ENCODE measurements at places on chromosomes 2 and 18.

DNA sequence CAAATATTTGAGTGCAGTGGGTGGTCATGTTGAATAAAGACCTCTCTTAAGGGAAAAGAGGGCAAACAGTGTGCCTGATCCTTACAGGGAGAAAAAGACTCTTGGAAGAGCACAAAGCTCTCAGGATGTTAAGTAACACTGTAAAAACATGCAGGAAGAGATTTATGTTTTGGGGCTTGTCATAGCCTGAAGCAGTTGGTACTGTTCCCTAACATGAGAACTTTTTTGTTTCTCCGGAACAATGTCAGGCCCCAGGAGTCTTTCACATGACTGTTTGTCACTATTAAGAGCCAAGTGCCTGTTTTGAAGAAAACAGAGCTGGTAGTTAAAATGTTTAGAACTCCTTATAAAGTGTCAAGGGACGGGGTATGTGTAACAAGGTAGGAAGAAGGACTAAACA lies 83.7 kb upstream of the B3GNT2 start:
- no peak for DNase-seq

GRCh38 chr2:46649004-46649403 lies 169.6 kb downstream of the TMEM247 start:
- no peak for DNase-seq

DNA sequence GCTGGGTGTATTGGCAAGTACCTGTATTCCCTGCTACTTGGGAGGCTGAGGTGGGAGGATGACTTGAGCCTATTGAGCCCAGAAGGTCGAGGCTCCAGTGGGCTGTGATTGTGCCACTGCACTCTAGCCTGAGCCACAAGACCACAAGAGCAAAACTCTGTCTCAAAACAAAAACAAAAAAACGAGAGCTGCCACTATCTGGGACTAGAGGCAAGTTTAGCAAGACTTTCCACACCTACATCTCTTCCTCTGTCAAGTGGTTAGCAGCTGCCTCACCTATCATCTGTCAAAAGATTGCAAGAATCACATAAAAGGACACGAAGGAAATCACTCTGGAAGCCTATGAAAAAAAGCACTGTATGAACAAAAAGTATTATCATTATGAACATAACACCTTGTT lies 55.2 kb upstream of the RIOK3 start:
- no peak for DNase-seq

DNA sequence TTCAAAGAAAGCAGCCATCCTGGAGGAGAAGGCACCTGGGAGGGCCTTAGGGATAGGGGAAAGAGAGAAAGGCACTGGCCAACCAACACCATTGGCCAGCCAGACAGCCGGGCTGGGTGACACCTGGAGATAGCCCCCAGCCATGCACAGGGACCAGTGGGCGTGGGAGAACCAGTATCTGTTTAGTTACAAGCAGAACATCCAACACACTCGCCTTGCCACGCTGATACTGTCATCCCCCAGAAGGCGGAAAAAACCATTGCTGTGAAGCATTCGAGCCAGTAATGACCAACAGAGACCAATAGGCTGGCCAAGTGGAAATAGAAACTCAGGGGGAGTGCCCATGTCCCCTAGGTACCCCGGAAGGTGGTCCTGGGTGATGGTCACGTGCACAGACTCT lies 15.5 kb downstream of the ASPRV1 start:
- no peak for DNase-seq

DNA sequence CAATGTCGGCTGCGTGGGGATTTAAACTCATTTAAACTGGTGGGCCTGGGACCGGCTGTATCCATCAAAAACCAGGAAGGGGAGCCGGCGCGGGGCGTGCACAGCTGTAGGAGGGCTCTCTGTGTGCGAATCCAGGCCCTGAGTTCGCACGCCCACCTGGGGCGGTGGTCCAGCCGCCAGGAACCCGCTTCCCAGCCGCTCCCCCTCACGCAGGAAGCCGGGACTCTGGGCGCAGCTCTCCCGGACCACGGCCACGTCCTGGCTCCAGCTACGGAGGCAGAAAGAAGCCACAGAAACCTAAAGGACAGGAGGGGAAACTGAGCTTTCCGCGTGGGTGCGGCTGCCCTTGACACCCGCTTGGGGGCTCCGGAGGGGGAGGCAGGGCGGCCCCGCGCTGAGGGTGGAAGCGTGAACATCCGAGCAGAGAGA lies 80.6 kb downstream of the GFPT1 start:
- peak; percentile 57 for DNase-seq

- no peak for DNase-seq
Measured at GRCh38 chr2:54143780-54144179, 28.4 kb downstream of the ACYP2 start.

DNA sequence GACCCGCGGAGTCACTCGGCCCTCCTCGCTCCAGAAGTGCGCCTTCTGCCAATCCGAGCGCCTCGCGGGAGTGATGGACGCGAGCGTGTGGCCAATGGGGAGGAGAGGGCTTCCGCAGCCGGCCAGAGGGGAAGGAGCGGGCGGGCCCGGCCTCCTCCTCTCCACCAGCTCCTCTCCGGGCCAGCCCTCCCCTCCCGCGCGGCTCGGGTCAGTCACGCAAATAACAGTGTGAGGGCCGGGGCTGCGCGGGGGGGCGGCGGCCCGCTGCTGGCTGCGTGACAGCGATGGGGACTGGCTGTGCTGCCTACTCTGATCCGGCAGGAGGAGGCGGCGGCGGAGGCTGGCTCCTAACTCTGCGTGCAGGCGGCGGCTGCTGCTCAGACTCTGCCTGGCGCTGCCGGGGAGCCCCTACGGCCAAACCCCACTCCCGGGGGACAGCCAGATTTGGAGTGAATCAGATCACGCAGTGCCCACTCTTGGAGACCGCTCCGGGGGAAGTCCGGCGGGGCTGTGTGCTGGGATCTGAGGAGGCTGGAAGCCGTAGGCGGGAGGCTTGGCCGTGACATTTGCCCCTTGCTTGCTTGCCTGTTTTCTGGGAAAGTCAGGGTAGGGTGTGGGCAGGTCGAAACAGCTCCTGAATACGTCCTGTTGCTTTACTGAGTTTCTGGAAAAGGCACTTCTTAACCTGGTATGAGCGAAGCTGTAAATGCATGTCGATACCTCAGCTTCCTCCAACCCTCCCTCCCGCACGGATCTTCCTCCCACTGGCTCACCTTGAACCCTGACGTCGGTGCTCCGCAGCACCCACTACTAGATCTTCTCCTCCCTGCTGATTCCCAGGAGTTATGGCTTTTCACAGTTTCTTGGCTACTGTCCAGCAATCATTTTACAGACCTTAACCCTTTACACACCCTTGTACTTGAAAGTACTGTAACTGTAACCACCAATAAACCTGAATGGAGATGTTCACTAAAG lies 97.9 kb upstream of the SERTAD2 start:
- DNase-seq: peak; percentile 98

GRCh38 chr2:215772003-215772402 lies 241.3 kb downstream of the MREG start:
- peak; percentile 13 for DNase-seq
